WERI-Rb-1 (cell line): ENCODE measurements at places on chromosomes 16 and 17.

GRCh38 chr17:80791758-80792284 is 199.8 kb upstream of the CHMP6 start:
- DNase-seq = no peak

DNA sequence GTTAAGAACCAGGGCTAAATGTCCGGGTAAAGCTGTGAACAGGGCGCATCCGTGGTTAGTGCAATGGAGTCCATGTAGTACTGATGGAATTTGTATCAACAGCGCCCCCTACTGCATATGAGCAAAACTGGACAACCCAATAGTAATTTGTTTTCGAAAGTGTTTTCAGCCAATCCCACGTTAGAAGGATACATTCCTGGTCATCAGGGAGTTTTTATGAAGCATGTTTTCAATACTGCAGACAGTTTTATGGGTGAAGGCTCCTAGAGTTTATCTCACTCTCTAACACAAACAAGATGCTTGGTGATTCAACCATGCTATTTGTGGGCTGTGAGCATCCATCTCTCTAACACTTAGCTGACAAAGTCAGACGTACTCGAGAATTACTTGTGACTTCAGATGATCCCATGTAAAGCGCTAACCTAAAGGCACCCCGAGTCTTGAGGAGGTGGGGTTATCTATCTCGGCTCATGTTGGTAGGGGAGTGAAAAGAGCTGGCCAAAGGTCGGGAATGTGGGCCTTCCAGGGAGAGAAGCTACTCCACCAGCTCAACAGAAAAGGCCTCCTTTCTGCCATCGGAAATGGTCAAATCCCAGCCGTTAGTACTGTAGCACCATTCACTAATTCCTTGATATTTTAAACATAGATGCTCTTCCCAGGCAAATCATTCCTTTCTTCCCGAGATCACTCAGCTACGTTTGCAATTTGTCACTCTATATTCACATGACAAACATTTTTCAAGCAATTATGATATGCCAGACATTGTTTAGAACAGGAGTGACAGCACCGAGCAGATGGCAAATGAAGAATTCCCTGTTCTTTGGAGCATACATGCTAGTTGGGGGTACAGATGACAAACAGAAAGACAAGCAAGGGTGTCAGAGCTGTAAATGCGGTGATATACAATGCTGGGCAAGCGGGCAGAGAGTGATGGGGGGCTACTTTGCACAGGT is 46.9 kb upstream of the HNF1B start:
- DNase-seq = no peak

- DNase-seq = no peak
Measured at GRCh38 chr16:16021020-16021419, 71.6 kb downstream of the ABCC1 start.

DNA sequence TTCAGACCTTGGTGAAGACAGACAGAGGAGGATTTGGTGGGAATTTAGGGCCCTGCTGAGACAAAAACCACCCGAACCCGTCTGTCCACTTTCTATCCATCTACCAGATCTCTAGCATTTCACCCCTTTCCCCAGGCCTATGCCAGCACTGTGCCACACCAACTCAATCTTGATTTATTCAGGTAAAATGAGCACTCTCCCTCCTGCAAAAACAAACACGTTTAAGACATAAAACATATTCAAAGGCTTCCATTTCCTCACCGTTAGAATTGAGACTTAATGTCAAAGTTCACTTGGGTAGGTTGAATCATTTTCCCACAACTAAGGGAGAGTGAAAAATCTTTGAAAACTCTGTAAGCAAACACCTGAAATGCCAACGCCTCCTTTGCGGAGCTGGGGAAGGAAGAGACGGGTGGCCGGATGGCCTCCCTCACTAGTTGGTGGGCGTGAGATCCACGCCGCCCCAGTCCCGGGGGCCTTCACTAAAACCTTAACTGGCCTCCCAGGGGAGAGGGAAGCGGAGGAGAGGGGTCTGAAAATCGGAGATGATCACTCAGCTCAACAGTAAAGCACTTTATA is 862 bp downstream of the DCAKD start:
- DNase-seq = no peak

DNA sequence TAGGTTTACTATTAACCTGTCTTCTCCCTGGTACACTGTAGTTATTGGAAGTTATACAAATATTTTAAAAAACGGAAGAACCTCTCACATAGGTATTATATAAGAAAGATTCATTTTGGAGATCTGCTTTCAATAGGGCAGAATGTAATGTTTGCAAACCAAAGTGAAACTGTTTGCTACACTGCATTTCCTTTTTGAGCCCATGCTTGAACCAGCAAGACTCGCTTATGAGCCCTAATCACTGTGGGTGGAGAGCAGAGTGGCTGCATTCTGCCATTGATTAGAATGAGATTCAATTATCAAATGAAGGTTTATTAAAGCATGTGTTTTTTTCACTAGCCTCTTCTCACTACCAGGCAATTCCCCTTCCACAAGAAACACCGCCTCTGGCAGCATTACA is 589.7 kb downstream of the CDH11 start:
- DNase-seq = no peak

GRCh38 chr17:2402544-2402943 is 1.7 kb upstream of the MNT start:
- DNase-seq = peak; percentile 15

DNA sequence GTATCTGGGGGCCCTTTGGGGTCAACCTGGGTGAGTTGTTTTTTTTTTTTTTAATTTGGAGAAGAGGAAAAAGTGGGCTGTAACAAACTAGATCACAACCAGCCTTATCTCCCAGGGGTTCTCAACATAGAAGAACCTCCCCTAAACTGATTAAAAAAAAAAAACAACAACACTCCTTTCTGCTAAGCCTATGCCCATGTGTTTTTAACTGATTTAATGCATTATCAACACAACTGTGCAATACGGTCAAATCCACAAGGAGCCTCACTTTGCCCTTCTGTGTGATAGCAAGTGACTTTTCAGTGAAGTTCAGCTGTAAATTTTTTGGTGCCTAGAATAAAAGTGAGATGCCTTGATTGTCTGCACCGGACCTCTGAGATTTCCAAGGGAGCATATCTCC is 646 bp downstream of the MYH11 start:
- DNase-seq = no peak

DNA sequence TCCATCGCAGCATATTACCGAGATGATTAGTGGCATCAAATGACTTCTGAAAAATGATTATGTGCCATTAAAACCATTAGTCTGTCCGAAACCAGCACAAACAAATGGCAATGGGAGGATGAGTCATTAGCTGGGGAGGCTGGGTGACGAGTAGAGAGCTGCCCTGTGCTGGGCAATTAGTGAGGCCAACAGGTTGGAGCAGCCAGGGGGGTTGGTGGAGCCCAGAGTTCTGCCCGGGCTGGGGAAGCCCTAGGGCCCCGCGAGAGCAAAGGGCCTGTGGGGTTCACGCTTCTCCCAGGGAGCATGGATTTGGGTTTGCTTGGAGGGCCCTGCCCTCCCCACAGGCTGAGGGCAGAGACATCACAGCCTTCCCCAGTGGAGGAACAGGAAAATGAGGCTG is 152.1 kb upstream of the RPL38 start:
- no peak for DNase-seq

DNA sequence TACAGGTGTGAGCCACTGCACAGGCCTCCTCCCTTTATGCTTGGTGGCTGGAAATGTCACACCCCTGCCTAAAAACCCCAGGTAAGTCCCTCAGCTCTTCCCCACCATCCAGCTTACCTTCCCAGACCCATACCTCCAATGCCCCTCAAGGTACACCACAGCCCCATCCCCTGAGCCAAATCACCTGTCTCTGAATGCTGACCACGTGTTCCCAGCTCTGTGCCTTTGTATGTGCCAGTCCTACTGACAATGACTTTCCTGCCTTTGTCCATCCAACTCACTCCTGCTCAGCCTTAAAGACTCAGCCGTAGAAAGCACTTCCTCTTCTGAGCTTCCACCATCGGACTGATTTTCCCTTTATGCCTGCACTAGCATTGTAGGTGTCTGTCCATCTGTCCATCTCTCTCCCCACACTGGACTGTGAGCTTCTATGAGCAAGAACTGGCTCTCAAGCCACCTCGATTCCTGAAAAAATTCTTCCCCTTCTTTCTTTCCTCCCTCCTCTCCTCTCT is 30.7 kb upstream of the GOSR2 start:
- DNase-seq = no peak

DNA sequence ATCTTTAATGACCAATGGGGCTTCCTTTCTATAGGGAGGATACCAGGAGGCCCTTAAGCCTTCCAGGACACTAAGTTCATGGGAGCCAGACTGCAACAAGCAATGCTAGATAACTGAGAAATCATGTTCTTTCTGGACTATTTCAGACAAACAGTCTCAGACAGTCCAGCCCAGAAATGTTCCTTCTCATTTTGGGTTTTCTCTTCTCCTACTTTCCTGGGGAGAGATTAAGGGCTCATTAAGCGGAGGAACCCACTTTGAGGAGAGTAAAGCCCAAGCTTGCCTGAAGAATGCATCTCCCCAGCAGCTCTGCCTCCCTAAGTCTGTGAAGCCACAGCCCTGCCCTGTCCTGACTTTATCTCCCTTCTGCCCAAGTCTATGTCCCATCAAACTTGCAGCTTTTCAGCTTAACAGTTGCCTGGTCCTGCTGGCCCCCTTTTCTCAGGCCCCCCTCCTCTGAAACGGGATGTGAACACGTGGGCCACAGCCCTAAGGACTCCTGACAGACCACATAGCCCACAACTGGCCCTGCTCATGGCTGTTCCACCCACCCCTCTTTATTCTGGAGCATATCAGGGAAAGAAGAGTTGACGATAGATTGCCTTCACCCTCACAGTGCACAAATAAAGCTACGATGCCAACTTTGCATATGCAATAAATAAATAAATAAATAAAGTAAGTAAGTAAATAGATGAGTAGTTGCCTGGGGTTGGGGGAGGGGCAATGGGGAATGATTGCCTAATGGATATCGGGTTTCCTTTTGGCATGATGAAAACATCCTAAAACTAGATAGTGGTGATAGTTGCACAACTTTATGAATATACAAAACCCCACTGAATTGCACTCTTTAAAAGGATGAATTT is 111.0 kb downstream of the N4BP1 start:
- no peak for DNase-seq

- peak; percentile 70 for DNase-seq
Measured at GRCh38 chr17:48577946-48578615, at the start of gene HOXB4. Gene HOXB4, minus strand, starts transcription at chr17:48578350. Its CDS starts 31 bp downstream, at chr17:48578319.

DNA sequence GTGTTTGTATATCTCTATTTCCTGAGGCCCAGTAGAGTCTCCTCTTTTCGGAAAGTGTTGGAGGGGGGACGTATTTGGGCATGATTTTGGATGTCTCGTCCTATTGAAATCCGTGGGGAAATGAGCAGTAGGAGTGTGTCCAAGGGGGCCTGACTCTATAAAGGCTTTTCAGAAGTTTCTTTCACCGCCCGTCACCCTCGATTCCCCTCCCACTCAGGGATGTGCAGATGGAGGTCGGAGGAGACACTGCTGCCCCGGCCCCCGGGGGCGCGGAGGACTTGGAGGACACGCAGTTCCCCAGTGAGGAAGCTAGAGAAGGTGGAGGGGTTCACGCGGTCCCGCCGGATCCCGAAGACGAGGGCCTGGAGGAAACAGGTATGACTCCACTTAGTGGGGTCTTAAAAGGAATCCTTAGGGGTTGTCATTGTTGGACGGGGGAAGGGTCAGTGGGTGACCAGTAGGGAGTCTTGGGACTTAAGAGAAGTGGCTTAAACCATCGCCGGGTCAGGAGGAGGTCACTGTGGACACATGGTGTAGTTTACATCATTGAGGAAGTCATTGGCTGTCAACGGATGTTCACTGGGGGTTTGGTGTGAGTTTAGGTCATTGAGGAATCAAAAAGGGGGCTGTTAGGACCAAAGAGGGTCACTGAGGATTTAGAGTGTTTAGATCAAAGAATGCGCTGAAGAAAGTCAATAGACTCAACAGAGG is 424 bp downstream of the MON1B start:
- no peak for DNase-seq

GRCh38 chr16:65283181-65283651 is 161.4 kb upstream of the CDH11 start:
- DNase-seq = no peak

- DNase-seq = no peak
Measured at GRCh38 chr16:27417047-27417671, 15.2 kb downstream of the IL21R start.

GRCh38 chr16:70768203-70768580 is 32.8 kb downstream of the VAC14 start:
- no peak for DNase-seq

DNA sequence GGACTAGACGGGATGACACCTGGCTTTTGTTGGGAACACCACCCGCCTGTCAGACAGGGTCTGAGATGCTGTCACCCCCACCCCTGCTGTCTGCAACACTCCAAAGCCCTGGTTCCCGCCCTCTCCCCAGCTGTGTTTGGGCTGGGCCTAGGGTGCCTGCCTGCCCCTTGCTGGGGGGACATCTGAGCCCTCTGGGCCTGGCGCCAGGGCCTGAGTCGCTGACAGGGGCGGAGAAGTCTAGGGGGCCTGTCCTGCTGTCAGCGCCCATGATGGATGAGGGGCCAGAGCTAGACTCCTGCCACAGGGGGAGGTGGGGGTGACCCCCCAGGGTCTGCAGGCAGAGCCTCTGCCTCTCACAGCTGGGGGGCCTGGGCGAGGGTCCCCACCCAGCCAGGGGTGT is 7.6 kb upstream of the PKMYT1 start:
- DNase-seq = no peak

DNA sequence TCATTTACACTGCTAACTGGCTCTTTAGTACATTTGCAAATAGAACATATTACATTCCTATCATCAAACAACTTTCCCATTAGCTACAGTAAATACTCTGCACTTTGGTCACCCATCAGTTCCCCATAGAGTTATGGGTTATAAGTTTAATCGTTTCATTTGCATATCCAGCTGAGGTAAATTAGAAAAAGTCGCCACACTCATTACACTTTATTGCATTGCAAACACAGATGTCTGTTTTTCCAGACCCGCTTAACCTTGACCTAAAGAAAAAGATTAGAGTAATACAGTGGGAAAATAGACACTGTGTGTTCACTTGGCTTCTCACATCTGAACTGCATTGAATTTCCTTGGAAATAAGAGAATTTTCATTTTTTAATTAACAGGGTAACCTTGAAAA is 213.1 kb upstream of the PSMD7 start:
- no peak for DNase-seq

DNA sequence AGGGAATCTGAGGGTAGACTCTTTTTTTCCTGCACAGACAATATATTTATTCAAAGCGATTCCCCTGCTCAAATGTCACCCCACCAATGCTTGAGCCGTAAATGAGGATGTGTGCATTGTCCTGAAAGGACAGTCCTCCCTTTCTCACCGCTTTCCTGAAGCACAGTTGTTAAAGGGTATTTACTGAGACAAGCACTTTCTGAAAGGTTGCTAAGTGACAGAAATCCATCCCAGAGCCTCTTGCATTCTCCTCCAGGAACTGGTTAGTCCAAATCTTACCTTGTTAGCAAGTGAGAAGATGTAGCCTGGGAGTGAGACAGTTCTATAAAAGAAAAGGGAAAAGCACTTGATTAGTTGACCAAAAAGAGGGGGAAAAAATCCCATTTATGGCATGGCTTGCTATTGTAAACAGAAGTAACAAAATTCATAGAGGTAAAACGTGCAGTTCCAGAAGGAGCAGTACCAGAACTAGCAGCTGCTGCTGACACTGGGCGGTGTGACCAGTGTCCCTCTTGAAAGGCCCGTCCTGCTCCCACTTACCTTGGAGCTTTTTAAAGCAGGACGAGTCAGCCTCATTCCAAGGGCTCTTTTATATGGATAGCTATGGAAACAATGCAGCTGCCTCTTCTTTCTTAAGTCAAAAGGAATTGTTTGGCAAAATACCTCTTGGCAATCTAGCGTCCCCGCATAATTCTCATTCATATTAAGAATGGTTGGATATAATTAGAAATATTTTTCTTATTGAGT is at the start of gene MYH2:
Gene MYH2, minus strand, starts transcription at position 563 of the 747 bp plus-strand sequence. CDS start 1,738 bp downstream, outside the sequence.
- DNase-seq = no peak

GRCh38 chr17:57662041-57662440 is 83.1 kb downstream of the CCDC182 start:
- DNase-seq = no peak
